Hematopoietic multipotent progenitor cell (in vitro differentiated cells): ENCODE measurements at places on chromosomes 7 and 10.

DNA sequence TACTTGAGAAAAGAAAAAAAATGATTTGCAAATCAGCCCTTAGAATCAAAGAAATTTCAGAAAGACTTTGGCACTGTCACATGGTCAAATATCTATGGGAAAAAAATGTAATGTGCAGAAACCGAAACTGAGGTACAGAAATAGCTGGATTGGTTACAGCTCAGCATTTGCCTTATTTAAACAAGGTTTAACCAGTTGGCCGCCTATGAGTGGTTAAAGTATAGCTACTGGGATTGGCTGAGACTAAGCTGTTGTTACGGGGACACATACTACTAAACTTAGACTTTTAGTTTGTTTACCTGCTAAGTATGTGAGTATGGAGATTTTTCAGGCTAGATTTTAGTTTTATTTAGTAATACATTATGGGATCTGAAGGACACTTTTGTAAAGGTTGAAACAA lies 38.6 kb downstream of the SFTPD start:
- DNase-seq: no peak

DNA sequence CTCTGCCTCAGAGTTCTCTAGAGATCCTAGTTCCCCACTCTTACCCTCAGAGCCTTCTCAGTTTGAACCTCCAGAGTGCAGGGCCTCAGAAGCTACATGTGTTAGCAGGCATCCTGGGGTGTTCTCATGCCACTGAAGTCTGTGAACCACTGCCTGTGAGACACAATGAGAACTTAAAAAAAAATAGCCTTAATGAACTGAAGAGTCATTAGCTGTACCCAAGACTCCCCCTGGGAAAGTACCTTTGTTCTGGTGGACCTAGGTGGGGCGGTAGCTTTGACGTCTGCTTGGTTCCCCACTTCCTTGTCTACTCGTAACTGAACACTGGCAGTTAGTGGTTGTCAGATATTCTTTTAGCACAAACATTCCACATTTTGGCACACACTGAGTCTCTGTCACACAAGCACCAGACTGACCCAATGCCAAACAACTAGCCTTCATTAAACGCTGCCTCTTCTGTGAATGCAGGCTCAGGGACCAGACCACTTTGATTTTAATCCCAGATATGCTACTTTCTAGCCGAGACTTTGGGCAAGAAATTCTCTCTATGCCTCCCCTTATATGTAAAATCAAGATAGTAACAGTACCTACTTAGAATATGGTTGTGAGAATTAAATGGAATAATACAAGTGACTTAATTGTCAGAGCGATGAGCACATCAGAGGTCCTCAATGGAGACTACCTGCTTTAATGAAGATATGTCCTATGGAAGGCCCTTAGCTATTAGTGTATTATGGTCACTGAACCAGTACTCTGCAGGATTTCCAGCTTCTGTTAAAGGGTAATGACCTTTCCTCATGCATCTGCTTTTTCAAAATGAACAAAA lies 75.3 kb upstream of the CC2D2B start:
- peak; percentile 40 for DNase-seq

GRCh38 chr7:150420242-150420641 lies 30.2 kb upstream of the GIMAP8 start:
- DNase-seq: no peak

DNA sequence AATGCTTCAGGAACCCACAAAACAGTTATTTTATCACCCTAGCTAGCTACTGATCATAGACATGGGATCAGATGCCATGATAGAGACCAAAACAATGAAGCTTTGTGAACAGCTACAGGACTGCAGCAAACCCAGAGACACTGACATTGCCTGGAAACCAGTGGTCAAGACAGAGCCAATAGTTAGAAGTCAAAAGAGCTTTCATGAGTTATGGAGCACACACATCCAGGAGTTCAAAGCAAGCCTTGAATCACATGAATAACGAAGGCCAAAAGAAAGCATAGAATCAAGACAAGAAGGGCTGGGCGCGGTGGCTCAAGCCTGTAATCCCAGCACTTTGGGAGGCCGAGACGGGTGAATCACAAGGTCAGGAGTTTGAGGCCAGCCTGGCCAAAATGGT lies 34.5 kb upstream of the GSAP start:
- DNase-seq: no peak

DNA sequence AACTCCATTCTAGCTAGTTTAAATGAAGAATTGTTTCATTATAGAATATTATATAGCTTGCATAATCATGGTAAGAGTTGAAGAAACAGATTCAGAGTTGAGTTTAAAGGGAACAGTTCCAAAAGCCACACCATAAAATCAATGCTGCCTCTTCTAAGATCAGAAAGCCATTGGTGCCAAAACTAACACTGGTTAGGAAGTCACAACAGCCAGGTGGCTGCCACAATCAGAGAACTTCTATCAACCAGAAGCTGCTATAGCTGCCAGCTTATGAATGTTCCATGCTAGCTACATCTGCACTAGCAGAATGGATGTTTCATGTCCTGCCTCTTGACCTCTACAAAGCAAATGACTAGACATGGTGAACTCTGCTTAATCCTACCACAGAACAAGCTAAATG lies 583.1 kb upstream of the LRRN3 start:
- DNase-seq: no peak

- peak; percentile 13 for DNase-seq
Observed at GRCh38 chr7:70098133-70098561, 499.9 kb downstream of the AUTS2 start.

- no peak for DNase-seq
Observed at GRCh38 chr7:139691253-139691781, 86.5 kb downstream of the HIPK2 start.

DNA sequence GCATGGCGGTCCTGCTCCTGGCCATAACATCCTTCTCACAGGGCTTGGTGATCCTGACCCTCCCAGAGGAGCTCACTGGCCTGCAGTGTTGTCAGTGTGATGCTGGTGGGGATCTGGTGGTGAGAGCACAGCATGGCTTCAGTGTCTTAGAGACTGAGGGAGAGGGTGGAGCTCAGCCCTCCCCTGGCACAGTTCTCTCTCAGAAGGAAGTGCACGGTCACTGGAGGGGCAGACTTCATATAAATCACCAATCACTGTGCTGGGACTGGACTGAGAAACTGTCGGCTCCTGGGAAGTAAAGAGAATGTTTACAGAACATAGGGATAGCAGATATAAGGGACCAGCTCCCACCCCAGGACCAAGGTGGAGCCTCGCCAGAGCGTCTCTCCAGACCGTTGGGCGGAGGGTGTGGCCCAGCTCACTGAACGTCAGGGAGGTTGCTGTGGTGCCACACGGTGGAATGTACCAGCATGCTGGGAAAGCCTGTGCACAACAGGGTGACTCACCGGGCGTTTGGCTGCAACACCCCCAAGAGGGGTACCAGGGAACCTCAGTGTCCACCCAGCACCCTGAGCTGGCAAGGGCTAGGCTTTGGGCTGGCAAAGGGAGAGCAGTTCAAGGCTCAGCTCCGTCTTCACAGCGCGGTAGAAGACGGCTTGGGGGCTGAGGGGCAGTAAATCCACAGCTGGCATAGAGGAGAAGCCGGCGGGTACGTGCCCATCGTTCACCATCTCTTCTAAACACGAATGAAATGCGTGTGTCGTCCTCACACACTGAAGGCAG lies 8.8 kb upstream of the GET4 start:
- DNase-seq: no peak

GRCh38 chr7:27219821-27220220 lies 19.9 kb upstream of the HOXA13 start:
- DNase-seq: no peak

GRCh38 chr7:117399820-117400422 lies 27.4 kb downstream of the ASZ1 start:
- DNase-seq: no peak

GRCh38 chr7:100825215-100825671 lies 2.1 kb downstream of the EPHB4 start:
- no peak for DNase-seq

DNA sequence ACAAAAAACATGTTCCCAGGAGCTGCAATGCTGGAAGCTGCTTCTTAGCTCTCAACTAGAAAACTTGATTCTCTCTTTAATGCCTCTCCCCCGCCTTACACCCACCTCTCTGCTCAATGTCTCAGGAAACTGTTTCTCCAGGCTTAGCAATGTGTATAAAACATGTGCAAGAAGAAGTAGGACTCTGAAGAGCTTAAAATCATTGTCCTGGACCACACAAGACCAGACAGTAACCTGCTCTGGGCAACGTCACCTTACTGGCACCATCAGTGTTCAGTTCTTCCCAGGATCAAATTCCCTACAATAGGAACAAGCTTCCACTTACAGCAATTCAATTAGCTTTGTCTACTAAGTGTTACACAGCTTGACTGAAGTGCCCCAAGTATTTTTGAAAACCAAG lies 104.9 kb downstream of the RAPGEF5 start:
- DNase-seq: no peak

- DNase-seq: no peak
Observed at GRCh38 chr7:116776046-116776445, 86.3 kb upstream of the CAPZA2 start.

GRCh38 chr7:122944682-122945303 lies 50.7 kb downstream of the TAS2R16 start:
- no peak for DNase-seq
